ENCODE measurements at places on chromosomes 1 and 21. TPM values are rescaled to one million over a fixed set of nuclear protein-coding genes. Genes with fewer than 3 reads are reported as not detected.

DNA sequence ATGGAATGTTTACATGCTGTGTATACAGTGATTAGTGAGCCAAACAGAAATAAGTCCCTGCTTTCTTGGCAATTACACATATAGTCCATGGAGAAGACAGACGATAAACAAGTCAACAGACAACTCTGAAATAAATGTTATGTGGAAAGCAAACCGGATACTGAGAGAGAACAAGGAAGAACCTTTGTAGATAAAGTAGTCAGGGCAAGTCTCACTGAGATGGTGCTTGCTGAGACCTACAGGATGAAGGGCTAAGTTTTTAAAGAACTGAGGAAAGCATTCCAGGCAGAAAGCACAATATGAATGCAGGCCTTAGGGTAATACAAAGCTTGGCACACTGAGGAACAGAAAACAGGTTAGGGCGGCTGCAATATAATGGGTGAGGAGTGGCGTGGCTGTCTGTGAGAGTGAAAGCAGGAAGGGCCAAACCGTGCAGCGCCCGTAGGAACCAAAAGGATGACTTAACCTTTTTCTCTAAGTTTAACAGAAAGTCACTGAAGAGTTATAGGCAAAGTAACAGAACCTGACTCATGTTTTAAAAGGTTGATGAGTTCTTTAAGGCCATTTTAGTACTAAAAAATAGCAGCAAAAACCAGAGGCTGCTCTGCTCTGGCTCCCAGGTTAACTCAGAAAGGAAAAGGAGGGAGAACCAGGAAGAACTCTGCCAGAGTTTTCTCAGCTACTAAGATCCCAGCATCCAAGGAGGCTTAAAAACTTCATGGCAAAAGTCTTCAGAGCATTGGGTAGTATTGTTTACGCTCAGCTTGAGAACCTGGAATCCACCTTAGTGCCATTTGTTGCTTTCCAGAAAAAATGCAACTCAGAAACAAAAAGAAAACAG, 8.7 kb upstream of the TTF2 start:
- DNase-seq, result no peak

GRCh38 chr1:6603915-6604558, 1.4 kb upstream of the KLHL21 start:
- peak; percentile 71 for DNase-seq

ESPN gene
- total RNA-seq, result not detected

- DNase-seq, result no peak
Measured at GRCh38 chr1:160344241-160344640, 1.1 kb downstream of the NCSTN start.

DNA sequence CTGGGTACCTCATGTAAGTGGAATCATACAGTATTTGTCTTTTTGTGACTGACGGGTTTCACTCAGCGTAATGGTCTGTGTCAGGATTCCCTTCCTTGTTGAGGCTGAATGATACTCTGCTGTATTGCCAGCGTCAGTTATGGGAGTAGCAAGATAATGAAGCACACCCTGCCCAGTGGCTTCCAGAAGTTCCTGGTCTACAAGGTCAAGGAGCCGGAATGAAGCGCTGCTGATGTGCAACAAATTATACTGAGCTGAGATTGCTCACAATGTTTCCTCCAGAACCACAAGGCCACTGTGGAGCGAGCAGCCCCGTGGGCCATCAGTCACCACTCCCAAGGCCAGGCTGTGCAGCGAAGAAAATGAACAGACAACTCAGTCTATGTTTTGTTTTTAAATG, 24.0 kb upstream of the TDRD10 start:
- no peak for DNase-seq

- no peak for DNase-seq
Measured at GRCh38 chr1:26731233-26731902, 35.6 kb downstream of the ARID1A start.

GRCh38 chr1:161013131-161013487, 7.8 kb downstream of the F11R start:
- DNase-seq, result no peak

DNA sequence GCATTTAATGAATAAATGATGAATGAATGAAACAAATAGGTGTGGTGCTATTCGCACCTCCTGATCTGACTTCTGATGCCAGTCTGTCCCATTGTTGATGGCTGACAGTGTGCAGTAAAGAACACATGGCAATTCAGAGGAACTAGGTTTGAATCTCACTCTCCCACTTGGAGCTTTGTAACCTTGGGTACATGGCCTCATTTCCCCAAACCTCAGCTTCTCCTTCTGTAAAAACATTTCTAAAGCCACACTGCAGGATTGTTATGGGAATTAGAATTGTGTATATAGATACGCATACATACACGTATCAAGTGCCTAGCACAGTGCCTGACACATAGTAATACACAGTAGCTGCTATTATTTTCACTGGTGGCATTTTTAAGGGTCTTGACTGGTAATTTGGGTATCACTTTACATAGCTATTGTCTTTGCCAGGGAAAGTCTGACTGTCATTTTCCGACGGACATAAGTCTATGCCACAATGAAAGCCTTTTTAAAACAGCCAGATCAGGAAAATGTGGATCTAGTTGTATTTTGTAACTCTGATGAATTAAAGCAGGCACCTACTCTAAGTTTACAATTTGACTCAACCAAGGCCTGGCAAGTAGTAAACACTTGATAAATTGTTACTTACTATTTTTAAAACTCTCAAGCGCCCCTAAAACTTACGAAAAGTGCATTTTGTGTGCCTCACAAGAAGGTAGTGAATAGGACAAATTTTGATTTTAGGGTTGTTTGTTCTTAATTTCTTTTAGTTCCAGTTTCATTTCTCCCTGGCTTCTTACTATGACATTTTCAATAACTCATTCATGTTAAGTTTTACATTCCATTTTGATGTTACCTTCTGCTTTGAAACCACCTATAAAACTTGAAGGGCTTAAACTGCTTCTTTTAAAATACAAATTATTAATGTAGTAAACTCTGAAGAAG, 164.4 kb downstream of the SDCCAG8 start:
- no peak for DNase-seq

KLHDC8A gene
- 1.1 TPM for total RNA-seq

DNA sequence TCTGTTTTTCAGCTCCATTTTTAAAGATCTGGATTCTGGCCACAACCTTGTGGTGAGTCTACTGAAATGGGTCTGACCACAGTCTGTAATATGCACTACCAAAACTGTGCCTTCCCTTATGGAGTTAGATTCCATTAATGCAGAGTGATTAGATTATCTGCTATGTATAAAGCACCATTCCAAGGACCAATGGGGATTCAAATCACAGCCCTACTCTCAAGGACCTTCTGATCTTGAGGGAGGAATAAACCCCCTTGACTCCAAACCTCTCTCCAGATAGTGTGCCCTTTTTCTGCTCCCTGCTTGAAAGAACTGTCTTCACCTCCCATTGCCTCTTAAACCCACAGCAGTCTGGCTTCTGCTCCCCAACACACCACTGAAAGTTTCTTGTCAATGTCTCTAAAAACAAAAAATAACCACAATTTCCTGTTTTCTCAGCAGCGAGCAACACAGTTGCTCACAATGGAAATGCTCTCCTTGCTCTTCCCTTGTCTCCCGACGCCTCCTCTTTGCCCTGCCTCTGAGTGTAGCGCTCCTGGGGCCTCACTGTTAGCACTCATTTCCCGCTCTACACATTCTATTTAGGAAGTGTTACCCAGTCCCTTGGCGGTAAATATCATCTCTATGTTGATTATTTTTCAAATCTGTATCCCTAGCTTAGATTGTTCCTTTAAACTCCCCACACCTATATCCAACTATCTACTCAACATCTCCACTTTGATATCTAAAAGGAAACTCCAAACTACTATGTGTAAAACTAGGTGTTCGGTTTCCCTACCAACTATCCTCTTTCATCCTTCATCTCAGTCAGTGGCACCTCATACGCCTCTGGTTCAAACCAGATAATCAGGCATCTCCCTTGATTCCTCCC, 13.6 kb downstream of the PCNX2 start:
- no peak for DNase-seq

GRCh38 chr1:70410604-70411359, at the start of gene CTH:
TSS of gene CTH (plus strand) at chr1:70411268. CDS start at chr1:70411416, 148 bp downstream.
- peak; percentile 99 for DNase-seq

OR2T29 gene
- total RNA-seq, result not detected

DNA sequence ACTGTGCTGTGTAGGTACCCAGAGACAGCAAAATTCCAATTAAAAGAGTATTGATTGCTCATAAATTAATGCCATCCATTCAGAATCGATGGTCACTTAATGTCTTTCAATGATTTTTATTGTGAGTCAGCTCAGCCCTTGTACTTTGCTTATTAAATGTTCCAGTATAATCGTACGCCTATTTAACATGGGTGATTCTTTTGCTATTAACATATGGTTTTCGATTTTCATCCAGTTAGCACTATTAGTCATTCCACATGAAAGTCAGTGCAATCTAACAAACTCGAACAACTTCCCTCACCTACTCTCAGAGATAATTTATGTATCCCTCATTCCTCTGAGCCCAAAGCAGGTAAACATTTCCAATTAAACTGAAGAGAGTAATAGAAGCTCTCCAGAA, 109.6 kb upstream of the APP start:
- no peak for DNase-seq

DNA sequence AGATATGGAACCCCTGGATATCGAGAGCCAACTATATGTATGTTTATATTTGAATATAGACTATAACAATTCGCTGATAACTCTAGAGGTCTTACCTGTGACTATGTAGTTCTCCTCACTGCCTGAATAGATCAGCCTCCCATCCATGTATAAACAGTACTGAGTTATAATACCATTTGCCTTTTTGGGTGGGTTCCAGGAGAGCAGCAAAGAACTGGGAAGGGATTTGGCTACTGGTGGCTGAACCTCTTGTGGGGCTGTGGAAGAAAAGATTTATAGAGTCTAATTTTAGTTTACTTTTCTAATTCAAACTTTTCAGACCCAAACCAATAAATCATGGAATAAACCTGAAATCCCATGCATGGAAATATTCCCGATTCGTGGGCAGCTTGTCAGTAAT, 376.9 kb downstream of the USH2A start:
- DNase-seq, result no peak

DNA sequence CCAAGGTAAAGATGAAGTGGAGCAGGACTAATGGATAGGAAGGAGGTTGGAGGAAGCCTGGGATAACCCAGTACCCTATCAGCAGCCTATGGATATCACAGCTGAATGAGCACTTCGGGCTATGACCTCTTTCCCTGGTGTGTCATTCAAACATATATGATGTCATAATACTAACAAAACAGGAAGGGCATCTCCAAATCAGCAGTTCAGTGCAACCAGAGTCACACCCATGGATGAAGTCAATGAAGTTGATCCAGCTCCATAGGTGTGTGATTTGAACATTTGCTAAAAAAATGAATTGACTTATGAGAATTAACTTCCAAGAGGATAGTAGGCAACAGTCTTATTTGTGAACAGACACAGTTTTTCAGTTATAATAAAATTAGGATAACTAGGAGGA, 1.7 kb upstream of the C1orf116 start:
- DNase-seq, result no peak

DNA sequence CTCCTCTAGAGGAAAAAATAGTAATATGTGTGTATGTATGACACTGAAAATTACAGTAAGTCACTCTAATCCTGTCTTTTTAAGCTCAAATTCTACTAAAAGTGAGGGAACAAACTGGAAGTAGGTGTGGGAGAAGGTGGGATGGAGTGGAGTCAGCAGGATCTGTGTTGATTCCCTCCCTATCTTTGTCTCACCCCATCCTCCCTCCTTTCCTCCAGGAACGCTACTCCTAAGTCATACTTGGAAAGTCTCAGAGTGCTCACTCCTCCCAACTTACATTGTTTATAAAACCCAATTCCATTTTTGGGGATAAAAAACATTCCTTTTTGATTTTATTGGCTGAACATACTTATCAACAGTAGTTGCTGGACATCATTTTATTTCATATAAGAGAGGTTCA, 14.9 kb upstream of the NUP133 start:
- no peak for DNase-seq

A3GALT2 gene
- 0.89 TPM for total RNA-seq

GPR25 gene
- not detected for total RNA-seq

ATAD3C gene
- total RNA-seq, result 8.9 TPM

DNA sequence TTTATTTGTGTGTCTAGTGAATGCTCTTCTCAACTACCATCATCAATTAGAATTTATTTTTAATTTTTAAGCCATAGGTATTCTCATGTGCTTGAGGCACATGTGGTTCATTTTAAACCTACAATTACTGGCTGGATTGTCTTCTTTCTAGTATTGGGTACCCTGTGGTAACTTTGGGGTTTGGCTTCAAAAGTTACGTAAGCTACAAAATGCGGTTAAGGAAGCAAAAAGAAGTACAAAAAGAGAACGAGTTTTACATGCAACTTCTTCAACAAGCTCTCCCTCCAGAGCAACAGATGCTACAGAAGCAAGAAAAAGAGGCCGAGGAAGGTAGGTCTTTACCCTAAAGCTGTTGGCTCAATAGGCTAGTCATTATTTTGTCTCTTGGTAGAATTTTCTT, 25.8 kb downstream of the MACO1 start:
- DNase-seq, result no peak

DNA sequence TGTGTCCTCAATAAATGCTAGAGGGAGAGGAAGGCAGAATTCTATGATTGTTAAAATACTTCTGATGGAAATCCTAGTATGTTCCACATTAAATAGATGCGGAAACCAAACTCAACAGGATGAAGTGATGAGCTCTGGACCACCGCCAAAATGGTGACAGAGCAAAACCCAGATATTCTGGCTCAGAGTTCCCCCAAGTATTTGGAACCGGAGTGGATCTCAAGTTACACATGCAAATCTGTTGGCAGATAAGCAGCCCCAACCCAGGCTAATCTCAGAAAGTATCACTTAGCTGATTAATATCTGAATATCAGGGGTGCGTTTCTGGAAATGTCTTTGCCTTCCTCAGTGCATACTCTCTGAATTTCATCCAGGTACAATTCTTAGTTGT, 17.4 kb upstream of the GRHL3 start:
- peak; percentile 62 for DNase-seq

Measured in thyroid gland (tissue), 4 donors.